ENCODE measurements at places on chromosomes 1 and 21.

GRCh38 chr1:79042117-79042516, 35.6 kb upstream of the ADGRL4 start:
- no peak for DNase-seq

- no peak for DNase-seq
These were observed 361.0 kb downstream of the ADGRL2 start for GRCh38 chr1:82161700-82162141.

DNA sequence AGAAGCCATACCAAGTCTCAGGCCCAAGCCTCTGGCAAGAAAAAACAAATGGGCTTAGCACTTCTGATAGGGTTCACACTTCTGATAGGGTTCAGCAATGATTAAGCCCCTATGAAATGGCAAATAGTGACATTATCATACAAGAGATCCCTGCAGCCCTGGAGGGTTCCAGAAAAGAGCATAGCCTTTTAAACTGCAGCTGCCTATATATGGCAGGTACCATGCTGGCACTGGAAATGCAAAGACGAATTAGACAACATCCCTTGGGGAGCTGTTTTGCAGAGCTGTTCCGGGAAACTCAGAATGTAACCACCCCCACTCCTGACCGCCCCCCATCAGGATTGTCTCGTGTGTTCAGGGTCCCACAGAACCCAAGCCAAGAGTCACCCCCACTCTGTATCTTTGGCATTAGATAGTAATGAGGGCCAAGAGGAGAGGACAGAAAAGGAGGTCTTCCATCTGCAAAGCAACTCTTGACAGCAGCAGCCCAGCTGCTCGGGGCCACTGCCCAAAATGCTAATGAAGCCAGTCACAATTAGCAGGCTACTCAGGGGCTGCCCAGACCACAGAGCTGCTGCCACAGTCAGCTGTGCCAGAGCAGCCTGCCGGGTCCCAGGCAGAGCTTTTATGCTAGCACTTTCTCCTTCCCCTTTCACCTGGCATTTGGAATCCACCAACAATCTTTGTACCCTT, 50.9 kb downstream of the ITPKB start:
- no peak for DNase-seq

- DNase-seq: no peak
These were observed 33.2 kb downstream of the KCND3 start for GRCh38 chr1:111956155-111956771.

- DNase-seq: no peak
These were observed 17.4 kb upstream of the HIVEP3 start for GRCh38 chr1:41936107-41936506.

GRCh38 chr1:85344256-85344694, 67.8 kb upstream of the BCL10 start:
- no peak for DNase-seq

GRCh38 chr1:2999571-2999970, 21.7 kb upstream of the ACTRT2 start:
- DNase-seq: no peak

- no peak for DNase-seq
These were observed 4.2 kb downstream of the HTR6 start for GRCh38 chr1:19668888-19669287.

- no peak for DNase-seq
These were observed 37.0 kb downstream of the PCSK9 start for GRCh38 chr1:55076356-55076755.

All from stimulated activated CD4-positive, alpha-beta T cell treated with anti-CD3 and anti-CD28 coated beads, Interleukin-15, amount 100 ng/mL, for 1 hour (primary cell).